NCI-H1048 (cell line): ENCODE measurements at places on chromosomes 12 and 14.

- no peak for DNase-seq
Measured at GRCh38 chr14:98931911-98932310, 340.1 kb downstream of the BCL11B start.

DNA sequence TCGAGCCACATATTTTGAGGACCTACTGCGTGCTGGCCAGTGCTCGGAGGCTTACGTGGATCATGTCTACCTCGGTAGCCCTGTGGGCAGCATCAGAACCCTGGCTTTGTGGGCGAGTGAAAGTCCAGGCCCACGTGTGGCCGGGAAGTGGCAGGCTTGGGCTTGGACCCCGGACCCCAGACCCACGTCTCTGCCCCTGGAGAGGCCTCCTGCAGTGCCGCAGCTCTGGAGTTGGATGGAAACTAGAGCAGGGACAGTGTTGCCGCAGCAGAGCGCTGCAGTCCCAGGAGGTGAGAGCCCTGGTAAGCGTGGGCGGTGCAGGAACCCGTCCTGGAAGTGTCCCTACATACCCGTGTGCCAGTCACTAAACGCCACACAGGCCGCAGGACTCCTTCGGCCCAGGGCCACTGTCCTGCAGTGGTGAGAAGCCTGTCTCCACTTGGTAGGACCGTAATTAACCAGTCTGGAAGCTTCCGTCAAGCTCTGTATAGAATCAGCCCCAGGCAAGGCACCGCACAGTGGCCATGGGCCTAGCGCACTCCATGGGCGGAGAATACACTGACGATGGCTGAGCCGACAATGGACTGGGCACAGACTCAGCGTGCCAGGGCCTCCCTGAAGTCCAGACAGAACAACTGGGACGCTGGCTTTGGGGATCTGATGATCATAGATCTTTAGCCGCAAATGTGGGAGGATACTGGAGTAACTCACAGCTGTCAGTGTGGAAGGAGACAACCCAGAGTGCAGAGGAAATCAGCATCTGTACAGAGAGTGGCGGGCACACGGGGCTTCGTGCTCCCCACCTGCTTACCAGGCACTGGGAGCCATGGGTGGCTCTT is 219.5 kb downstream of the KIF26A start:
- no peak for DNase-seq

GRCh38 chr12:18864900-18865561 is 127.1 kb downstream of the CAPZA3 start:
- DNase-seq = no peak

GRCh38 chr14:96748362-96748761 is 48.8 kb upstream of the VRK1 start:
- peak; percentile 30 for DNase-seq

- DNase-seq = no peak
Measured at GRCh38 chr14:89807892-89808291, 146.6 kb downstream of the EFCAB11 start.

GRCh38 chr12:47801170-47801903 is 18.4 kb downstream of the HDAC7 start:
- no peak for DNase-seq

- DNase-seq = no peak
Measured at GRCh38 chr14:75806352-75806832, 145.3 kb downstream of the TTLL5 start.

- no peak for DNase-seq
Measured at GRCh38 chr12:31962076-31962475, 2.9 kb downstream of the RESF1 start.

- no peak for DNase-seq
Measured at GRCh38 chr12:42332301-42333285, 6.6 kb downstream of the PPHLN1 start.
